ENCODE measurements at places on chromosomes 3 and 15.

DNA sequence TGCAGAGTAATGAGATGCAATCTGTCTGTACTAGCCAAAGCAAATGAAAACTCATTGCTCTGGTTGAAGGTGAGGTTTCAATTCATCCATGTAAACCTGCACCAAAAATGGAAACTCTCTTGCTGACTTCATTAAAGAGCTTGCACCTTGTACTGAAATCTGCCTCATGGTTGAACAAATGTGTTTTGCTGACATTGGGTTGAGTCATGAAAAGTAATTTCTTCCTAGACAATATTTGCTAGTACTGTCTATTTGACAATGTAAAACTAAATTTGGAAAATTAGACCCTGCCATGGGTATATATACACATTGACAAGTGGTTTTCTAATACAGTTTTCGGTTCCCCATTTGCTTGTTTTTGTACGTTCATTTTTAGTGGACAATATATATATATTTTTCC is 33.3 kb downstream of the RYR3 start:
- no peak for DNase-seq

GRCh38 chr15:93017526-93017925 is 71.5 kb downstream of the RGMA start:
- DNase-seq = no peak

DNA sequence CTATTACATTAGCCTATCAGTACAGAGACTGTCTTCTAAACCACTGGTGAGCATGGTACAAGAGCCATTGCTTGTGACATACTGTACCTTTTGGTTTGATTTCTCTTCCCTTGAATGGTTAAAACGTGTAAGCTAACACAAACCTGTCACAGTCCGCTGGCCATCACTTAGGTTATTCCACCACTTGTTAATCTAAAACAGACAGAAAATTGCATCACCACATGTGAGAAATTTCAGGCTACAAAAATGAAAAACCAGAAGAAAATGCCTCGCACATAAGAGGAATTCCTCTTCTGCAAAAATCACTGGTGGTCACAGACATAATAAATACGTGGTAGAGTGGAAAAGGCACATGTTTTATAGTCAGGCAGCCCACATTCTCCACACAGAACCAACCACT is 22.1 kb downstream of the PARL start:
- no peak for DNase-seq

GRCh38 chr3:62935793-62936192 is 60.6 kb upstream of the CADPS start:
- no peak for DNase-seq

DNA sequence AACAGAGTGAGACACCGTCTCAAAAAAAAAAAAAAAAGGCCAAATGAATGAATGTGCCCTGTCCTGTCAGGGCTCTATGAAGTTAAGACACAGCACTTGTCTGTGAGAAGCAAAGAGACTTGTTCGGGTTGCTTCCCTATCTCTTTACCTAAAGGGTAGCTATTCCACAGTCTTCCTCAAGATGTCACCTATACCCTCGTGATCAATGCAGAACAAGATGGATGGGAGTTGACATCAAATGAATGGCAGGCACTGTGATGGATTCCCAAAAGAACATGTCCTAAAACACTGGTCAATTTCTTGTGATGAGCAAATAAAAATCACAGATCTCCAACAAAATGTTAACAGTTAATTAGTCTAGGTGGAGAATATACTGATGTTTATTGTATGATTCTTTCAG is 9.5 kb downstream of the TADA3 start:
- no peak for DNase-seq

DNA sequence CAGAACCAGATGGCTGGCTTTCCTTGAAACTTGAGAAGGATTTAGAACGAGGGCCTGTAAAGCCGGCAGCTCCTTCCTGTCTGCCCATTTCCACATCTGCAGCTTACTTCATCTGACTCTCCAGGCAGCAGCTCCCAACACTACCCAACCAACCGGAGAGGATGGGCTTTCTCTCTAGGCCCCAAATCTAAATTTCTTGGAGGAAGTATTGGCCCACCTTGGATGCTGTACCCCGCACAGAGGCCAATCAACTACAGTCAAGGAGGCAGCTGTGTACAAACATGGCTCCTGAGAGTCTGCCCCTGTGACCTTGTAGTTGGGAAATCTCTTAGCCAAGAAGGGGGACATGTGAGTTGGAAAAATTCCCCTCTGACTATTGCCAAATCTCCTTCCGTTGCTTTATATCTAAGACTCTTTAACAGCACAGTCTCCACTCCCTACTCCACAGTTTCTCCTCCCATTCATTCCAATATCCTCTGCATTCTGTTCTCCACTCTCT is 8.0 kb upstream of the ACAP2 start:
- no peak for DNase-seq

- DNase-seq = no peak
These were observed 129.1 kb upstream of the ANKRD28 start for GRCh38 chr3:15926871-15927270.

- no peak for DNase-seq
These were observed 214.5 kb upstream of the ROPN1 start for GRCh38 chr3:124206225-124207055.

- no peak for DNase-seq
These were observed 5.7 kb downstream of the EIF4G1 start for GRCh38 chr3:184320104-184320445.
